ENCODE measurements at places on chromosomes 2 and 18.

- DNase-seq = no peak
Observed at GRCh38 chr2:177036747-177037146, 175.8 kb upstream of the HNRNPA3 start.

- no peak for DNase-seq
Observed at GRCh38 chr2:72010647-72011369, 136.9 kb downstream of the CYP26B1 start.

- no peak for DNase-seq
Observed at GRCh38 chr2:112073875-112074274, 18.8 kb downstream of the TMEM87B start.

GRCh38 chr2:121363632-121364420 lies 78.8 kb upstream of the TFCP2L1 start:
- peak; percentile 14 for DNase-seq

DNA sequence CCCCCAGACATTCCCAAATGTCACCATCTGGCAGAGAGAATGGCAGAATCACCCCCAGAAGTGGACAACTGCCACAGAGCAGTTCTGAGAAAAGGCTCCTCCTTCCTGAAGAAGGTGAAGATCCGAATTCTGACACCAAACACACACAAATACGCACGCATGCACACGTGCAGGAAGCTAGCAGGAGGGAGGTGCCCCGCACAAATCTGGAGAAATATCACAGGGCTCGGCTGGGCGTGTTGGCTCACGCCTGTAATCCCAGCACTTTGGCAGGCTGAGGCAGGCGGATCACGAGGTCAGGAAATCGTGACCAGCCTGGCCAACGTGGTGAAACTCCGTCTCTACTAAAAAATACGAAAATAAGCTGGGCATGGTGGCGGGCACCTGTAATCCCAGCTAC lies 38.5 kb upstream of the ATG16L1 start:
- DNase-seq = no peak

GRCh38 chr2:176554101-176555048 lies 285.1 kb downstream of the MTX2 start:
- peak; percentile 80 for DNase-seq

- no peak for DNase-seq
Observed at GRCh38 chr2:102044967-102045489, 53.3 kb downstream of the IL1R2 start.

- DNase-seq = no peak
Observed at GRCh38 chr18:2588666-2589344, 17.4 kb downstream of the NDC80 start.

DNA sequence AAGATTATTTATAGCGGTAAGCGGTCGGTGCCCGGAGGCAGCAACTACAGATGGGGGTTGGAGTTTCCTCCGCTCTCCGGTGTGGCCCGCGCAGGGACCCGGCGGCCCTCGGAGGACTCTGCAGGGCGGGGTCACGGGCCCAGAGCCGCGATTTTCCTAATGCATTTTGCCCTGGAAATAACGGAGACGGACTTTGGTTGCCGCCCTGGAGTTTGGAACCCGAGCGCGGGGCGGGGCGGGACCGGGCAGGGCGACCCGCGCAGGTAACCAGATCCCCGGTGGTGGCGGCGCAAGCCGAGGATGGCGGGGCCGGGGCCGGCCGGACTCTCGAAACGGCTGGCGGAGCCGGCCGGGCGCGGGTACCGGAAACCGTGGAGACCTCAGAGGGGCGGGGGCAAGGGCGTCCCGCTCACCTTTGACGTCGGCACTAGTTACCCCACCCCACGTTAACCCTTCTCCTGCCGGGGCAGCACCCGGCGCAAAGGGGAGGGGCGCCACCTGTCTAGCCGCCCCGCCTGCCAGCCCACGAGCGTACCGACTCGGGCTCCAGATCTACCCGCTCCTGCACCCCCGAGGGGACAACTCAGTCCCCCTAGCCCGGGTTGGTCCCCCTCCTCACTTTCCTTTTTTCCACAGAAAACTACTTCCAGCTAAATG lies 2.9 kb downstream of the CYP26B1 start:
- DNase-seq = peak; percentile 82

GRCh38 chr18:25365242-25365641 lies 13.3 kb upstream of the ZNF521 start:
- DNase-seq = no peak
